Activated T-cell treated with anti-CD3 and anti-CD28 coated beads, Interleukin-2, amount 50 U/mL, for 1 hour (primary cell): ENCODE measurements at places on chromosomes 1 and 21.

DNA sequence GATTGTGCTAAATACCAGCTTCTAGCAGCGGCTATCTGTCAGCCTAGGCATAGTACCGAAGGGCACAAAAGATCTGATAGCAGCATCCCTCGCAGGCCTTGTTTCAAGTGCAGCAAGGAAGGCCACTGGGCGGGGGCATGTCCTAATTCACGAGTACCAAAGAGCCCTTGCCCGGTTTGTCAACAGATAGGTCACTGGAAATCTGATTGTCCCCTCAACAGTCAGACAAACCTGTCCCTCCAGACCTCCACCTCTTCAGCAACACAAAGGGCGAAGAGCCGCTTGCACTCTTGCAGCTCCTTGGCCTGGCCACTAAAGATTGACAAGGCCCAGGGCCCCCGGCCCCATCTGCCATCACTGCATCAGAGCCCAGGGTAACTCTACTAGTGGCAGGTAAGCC lies 22.7 kb upstream of the CA6 start:
- no peak for DNase-seq

DNA sequence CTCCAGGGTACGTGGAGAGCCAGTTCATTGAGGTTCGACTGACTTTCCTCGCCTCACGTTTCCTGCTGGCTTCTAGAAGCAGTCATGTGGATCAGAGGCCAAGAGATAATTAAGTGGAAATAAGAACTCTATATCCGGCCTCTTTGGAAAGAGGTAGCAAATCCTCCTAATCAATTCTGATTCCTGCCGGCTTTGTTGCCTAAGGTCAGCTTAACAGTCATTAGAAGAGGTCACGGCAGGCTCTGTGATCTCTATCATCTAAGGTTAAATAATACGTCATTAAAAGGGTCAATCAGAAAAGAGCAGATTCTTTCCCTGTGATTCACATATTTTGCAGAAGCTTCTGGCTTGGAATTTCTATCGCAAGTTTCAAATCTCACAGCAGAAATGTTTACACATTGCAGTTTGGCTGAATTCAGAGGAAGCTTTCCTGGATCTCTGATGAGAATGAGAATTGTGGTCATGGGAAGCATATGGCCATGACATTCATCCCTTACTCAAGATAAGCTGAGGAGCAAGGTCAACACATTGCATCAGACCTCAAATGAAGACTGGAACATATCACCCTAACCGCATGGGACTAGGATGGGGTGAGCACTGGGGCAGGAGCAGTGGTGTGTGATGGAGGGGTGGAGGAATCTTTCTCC lies 189.4 kb downstream of the PBX1 start:
- DNase-seq: no peak

GRCh38 chr1:107817935-107818334 lies 147.0 kb downstream of the VAV3 start:
- no peak for DNase-seq

- no peak for DNase-seq
Observed at GRCh38 chr1:57109883-57110282, 144.1 kb upstream of the C8B start.

- no peak for DNase-seq
Observed at GRCh38 chr1:220685879-220686278, 4.3 kb upstream of the C1orf115 start.

DNA sequence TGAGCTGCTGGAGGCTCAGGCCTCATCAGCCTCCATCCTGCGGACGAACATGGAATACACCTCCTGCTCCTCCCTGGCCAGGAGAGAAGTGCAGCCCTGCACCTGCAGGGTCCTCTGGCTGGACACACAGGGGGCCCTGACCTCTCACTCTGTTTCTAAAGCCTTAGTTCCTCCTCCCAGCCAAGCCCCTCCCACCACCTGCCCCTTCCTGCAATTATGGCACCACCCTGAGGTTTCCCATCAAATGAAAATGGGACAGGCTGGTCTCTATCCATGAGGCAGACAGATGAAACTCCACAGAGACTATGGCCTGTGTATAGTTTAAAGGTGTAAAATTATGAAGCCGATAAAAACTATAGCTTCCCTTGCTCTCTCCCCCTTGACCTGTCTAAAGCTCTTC lies 42.6 kb downstream of the CACNA1S start:
- no peak for DNase-seq

DNA sequence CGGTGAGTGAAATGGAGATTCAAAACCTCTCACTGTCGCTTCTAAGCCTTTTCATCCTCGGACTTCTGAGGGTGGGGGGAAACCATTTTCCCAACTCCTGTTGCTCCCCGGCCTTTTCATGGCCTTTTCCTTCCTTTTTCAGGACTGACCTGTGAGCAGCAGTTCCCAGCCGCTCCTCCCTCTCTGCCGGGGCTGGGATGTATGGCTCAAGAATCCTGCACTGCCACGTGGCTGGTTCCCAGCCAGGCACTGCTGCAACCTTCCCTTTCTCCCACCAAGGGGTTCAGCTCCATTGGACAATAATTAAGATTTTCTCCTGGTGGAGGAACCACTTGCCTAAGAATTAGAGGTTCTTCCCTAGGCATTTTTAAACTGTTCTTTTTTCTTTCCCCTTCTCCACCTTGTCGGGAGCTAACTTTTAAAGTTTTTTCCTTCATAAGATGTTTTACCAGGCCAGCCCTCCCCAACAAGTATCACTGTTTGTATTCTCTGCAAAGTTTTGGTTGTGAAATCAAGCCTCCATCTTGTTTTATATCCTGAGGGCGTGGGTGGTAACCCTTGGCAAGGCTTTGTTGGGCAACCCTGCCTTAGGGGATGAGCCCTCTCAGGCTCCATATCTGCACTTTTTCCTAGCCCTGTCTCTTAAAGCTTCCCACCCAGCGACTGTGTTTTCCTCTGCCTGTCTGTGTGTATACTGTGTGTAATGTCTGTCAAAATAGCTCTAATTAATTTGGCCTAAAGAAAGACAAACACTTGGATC lies 1166.6 kb upstream of the ADGRL2 start:
- no peak for DNase-seq

DNA sequence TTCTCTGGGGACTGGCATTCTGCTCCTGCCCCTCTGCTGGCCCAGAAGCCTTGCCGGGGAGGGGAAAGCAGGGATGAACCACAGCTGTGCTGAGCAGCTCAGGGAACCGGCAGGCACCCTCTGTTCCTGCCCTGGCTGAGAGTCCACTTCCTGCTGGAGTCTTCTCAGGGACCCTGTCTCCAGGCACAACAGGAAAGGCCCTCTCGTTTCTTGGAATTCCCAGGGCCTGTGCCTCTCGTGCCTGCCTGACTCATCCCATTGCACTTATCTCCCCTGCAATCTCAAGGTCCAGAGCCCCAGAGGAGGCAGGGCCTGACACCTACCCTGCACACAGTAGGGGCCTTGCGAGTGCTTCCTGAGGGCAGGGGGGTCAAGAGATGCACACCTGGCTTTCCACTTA lies 1.1 kb upstream of the EDN2 start:
- DNase-seq: no peak

GRCh38 chr21:28540514-28540913 lies 452.2 kb downstream of the LTN1 start:
- no peak for DNase-seq

- DNase-seq: no peak
Observed at GRCh38 chr21:41792711-41793110, 25.9 kb upstream of the RIPK4 start.

- DNase-seq: no peak
Observed at GRCh38 chr1:3105167-3105863, 36.3 kb downstream of the PRDM16 start.

DNA sequence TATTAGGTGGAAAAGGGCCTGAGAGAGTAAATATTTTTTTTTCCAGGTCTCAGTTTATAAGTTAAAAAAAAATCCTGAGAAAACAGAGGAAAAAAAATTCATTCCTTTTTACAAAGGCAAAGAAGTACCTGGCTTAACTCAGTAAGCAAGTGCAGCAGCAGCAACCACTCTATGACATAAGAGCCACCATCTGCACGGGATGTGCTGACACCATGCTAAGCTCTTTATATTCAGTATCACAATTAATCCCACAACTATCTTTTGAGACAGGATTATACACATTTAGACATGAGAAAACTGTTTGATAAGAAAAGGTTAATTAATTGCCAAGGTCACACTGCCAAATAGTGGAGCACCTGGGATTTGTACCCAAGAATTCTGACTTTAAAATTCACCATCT lies 13.4 kb upstream of the DPT start:
- DNase-seq: no peak

- no peak for DNase-seq
Observed at GRCh38 chr1:3577300-3577699, 34.0 kb downstream of the MEGF6 start.
